GM23338 (cell line): ENCODE measurements at places on chromosomes 7 and 10. TPM values are rescaled to one million over a fixed set of nuclear protein-coding genes. Genes with fewer than 3 reads are reported as not detected.

DNA sequence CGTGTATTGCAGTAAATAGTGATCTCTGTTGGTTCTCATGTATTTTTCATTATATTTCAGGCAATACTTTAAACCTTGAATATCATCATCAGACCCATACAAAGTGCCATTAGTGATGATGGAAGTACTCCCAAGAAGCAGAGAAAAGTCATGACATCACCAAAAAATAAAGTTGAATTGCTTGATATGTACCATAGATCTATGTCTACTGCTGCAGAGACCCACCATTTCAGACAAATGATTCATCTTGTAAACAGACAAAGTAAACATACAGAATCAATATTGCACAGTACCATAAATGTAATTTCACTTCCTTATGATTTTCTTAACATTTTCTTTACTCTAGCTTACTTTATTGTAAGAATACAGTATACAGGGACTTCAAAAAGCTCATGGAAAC, 347.8 kb downstream of the IPMK start:
- no peak for DNase-seq

ASB4 gene
- total RNA-seq: not detected in 2 replicates

GRCh38 chr7:127652333-127653248, 597 bp downstream of the SND1 start:
- peak; percentile 40 for DNase-seq

DNA sequence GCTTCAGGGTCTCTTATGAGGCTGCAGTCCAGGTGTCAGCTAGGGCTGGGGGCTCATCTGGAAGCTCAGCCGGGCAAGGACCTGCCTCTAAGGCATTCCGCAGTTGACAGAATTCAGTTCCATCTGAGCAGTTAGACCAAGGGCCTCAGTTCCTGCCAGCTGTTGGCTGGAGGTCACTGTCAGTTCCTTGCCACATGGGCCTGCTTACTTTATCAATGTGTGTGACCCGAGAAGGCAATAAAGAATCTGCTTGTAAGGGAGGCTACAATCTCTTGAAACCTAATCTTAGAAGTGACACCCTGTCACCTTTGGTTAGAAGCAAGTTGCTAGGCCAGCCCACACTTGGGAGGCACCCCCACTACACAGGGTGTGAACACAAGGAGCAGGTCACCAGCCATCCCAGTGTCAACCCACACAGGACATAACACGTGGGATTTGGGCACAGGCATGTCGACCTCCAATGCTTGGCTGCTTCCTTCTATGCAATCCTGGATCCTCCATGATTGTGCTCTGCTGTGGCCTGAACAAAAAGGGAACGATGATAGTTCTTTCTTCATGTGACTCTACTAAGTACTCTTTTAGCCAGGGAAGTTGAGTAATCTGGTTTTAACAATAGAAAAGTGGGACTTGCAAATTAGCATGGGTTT, 41.8 kb downstream of the MTURN start:
- DNase-seq: no peak

GRCh38 chr7:83677180-83677866, 28.4 kb upstream of the SEMA3E start:
- no peak for DNase-seq

STAG3 gene
- total RNA-seq: 3.4 and 4.6 TPM in 2 replicates

UBE2D1 gene
- 39.5 and 43.3 TPM in 2 replicates for total RNA-seq

ATOH7 gene
- total RNA-seq: 1.2 and 1.8 TPM in 2 replicates

MNX1 gene
- total RNA-seq: 0.14 TPM in 1 of 2 replicates, not detected in the other

OR2A7 gene
- 1.6 and 2.2 TPM in 2 replicates for total RNA-seq

DNA sequence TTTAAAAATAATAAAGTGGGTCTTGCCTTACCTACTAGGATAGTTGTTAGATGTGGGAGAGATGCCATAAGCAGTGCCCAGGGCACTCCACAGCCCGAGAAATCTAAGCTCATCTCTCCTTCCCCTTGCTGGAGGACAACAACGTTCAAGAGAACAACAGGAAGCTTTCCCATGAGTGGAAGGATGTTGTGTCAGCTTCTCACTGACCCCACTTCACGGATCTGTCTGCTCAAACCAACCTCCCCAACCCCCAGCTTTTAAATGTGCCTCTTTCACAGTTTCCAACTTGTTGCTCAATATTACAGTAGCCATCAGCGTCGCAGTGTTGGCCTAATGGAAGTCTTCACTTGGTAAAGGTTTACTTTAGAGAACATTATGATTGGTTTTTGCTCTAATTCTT, 72.1 kb downstream of the PTPRE start:
- DNase-seq: no peak

- DNase-seq: no peak
Observed at GRCh38 chr7:47614450-47614849, 32.5 kb upstream of the TNS3 start.

DENND2A gene
- 5.6 and 10.0 TPM in 2 replicates for total RNA-seq

PRPF18 gene
- total RNA-seq: 13.5 and 17.2 TPM in 2 replicates

PRSS2 gene
- not detected in 2 replicates for total RNA-seq

GRCh38 chr10:6120691-6121090, 31.9 kb downstream of the RBM17 start:
- DNase-seq: no peak

DNA sequence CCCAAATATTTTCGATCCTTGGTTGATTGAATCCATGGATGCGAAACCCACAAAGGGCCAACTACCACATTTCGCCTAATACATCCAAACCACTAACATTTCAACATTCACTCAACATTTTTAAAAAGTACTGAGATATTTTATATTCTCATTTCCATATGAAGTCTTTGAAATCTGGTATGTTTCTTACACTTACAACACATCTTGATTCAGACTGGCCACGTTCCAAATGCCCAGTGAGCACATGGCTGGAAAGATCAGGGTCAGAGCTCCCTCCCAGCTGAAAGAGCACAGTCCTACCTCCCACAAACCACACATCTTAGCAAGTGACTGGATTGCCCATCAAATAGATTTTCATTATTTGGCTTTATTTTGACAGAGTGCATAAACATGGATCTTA, 18.9 kb downstream of the NCAPG2 start:
- no peak for DNase-seq

GRCh38 chr7:39609113-39609934, 14.0 kb upstream of the RALA start:
- peak; percentile 76 for DNase-seq

DNA sequence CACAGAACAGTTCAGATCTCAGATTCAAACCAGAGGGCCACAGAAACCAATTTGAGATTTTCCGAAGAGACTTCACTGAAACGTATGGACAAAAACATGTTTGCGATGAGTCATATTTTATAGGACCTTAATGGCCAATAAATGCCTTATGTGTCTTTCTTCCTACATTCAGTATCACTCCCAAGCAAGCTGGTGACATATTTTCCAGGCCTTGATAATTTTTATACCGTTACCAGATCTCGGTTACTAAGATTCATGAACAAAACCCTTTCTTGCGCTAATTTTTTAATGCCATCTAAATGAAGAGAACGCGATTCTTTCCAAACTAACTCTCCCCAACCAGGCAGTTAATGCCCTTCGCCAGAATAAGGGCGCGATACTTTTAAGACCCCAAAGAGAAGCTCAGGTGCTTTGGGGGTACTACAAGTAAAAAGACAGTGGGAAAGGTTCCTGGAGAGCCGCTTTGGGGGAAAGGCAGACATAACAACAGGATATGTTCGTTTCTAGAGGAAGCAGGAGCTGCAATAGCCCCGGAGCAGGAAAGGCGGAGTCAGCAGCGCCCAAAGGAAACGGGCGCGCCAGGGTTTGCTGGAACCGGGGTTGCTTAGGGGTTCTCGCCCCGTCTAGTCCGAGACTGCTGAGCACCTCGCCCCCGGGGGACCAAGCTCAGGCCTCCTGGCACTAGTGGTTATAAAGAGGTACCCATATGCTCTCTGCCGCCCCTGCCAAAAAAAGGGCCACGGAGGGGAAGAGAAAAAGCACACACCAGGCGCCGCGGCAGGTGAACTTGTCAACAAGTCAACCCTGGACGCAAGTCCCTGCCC, 884 bp downstream of the ICA1 start:
- peak; percentile 51 for DNase-seq

- no peak for DNase-seq
Observed at GRCh38 chr7:140551355-140552239, 72.3 kb upstream of the MKRN1 start.

DNA sequence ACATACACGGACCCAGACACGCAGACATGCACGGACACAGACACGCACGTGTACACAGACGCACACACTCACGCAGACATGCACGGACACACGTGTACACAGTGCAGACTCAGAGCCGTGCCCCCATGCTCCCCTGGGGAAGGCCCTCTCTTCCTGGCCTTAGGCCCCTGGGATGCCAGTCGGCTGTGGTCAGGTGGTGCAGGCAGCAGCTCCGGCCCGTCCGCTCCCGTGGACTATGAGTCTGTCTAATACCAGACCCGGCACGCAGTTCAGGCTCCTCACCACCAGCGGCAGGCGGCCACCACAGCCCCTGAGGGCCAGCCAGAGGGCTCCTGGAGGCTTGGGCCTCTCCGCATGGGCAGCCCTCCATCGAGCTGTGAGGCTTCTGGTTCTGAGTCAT, 52.0 kb upstream of the NKX6-2 start:
- DNase-seq: no peak

DNA sequence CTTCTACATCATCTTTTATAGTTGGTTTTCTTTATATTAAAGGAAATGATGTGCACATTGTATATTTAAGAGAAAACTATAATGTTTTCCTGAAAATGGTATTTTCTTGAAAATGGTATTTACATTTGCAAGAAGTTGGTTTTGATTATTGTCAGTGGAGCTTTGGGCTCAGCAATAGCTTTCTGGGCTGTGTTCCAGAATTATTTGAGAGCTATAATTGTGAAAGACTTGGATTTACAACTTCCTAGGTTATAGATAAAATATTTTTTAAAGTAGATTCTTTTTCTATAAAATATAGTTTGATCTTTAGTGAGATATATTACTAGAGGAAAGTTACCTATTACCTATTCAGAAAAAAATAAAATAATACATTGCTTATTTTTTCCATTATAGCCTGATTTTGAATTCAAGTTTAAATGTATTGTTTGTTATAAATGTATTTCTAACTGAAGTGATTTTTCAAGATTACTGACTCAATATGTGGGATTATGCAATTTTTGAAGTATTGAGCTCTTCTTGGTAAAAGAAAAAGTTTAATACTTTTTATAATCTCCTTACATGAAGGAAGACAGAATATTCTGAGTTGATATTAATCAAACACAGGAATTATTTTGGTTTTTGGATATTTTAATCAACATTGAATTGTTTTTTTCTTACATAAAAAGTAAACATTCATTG, 20.2 kb downstream of the GNAI1 start:
- no peak for DNase-seq

MRM2 gene
- 25.3 and 30.0 TPM in 2 replicates for total RNA-seq

CHCHD3 gene
- total RNA-seq: 127 and 131 TPM in 2 replicates

DNA sequence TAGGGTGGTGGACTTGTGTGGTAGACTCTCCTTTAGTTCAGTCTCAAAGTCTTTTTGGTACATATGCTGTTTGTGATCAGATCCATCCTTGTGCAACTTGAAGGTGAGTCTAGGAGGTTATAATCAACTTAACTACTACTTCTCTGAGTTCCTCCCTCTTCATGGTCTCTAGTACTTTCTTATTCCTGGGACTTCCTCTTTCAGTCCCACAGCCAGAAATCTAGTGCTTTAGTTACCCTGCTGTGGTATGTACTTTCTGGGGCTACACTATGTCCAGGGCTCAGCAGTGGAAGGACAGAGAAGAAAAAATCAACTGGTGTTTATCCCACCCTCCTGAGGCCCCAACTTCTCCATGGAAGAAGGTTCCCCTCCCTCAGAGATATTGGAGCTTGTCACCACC, 19.4 kb upstream of the ATAD1 start:
- no peak for DNase-seq

DNA sequence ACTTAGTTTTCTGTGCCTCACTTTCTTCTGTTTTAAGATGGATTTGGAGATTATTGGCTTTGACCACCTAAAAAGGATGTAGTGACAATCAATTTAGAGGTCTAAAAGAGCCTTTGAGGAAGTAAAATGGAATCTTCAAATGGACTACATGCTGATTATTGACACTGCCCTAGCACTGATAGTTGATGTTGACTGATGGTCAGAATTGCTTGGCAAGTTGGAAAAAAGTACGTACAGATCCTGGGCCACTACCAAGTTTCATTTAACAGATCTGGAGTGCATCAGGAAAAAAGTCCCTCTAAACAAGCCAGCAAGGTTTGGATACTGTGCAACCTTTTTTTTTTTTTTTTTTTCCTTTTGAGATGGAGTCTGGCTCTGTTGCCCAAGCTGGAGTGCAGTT, 81.1 kb downstream of the TCF7L2 start:
- no peak for DNase-seq

DNA sequence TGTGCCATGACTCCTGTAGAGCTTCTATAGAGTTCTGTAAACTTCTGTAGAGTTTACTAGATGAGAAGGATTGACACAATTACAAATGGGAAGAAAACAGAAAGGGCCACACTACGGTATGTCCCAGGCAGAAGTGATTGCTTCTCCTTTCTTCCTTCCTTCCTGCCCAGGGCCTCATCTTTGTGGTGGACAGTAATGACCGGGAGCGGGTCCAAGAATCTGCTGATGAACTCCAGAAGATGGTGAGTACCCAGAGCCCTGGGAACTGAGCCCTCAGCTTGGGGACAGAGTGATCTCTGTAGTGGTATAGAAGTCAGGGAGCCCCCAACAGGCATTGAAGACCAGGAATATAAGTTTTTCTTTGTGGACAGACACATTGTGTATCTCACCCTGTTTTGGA, 1.7 kb downstream of the ARF5 start:
- DNase-seq: no peak

DNA sequence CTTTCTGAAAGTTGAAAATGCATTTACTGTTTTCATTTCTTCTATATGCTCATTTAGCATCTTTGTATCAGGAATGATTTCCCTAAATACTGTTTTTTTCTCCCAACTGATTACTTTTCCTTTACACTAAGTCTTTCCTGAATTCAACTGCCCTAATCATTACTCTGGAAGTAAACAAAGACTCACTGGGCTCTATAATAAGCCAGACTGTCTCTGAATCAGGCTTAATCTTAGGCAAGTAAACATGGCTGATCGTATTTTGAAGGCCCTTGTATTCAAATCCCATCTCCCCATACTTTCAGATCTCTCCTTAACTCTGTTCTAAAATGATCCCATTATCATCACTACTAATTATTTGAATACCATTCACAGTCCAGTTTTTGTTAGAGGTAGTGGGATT, 61.6 kb downstream of the PDZD8 start:
- DNase-seq: no peak

NFKB2 gene
- total RNA-seq: 19.0 and 29.4 TPM in 2 replicates

CASTOR2 gene
- total RNA-seq: 26.1 and 35.7 TPM in 2 replicates
